Dermis blood vessel endothelial cell (primary cell): ENCODE measurements at places on chromosomes 4 and X.

DNA sequence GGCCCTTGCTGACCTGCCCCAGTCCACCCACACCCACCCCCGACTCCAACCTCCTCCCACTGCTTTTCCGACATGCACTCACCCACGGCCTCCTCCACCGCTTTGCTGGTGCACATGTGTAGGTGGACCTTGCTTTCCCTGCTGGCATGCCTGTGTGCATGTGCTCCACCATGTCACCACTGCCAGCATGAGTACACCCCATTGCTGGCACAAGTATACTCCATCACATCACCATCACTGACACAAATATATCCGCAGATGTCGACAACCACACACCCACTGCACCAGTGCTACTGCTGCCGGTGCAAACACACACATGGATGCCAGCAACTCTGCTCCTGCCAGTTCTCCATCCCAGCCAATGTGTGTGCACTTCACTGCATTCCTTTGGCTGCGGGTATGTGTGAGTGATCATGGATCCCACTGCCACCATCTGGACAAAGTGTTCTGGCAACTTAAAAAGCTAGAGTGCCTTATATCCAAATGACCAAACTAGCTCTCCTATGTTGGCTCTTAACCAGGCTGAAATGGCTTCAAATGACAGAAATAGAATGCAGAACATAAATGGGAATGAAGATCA is 1072.3 kb downstream of the RAPGEF2 start:
- DNase-seq, result no peak

- DNase-seq, result no peak
These were observed 460.1 kb downstream of the NAF1 start for GRCh38 chr4:162706632-162707031.

DNA sequence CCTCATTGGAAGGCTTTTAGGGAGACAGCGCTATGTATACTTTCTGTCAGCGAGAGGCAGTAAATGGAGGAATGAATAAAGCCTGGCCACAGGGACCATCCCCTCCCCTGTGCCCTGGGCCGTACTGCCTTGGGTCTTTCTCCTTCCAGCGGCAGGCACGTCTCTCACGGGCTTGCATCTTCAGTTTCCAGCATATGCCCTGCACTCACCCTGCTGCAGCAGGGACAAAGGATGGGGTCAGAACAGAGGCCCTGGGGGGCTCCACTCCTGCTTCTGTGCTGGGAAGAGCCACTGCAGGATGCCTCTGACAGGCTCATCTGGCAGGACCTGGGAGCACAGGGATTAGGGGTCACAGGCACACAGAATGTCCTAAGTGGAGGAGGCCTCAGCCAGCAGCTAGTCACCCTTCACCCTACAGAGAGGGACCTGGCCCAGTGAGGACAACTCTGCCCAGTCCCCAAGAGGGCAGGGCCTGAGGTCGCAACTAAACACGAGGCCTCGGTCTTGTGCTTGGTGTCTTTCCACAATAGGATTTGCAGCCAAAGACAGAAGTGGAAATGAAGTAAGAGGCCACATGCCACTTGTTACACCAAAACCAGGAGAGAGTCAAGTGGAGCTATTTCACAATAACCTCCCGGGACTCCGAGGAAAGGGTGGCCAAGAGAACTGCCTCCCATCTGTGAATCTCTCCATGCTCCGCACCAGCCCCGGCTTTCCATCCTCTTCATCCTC is 150.8 kb downstream of the AFAP1 start:
- no peak for DNase-seq

GRCh38 chr4:174423257-174423944 is 98.9 kb downstream of the HPGD start:
- peak; percentile 27 for DNase-seq

DNA sequence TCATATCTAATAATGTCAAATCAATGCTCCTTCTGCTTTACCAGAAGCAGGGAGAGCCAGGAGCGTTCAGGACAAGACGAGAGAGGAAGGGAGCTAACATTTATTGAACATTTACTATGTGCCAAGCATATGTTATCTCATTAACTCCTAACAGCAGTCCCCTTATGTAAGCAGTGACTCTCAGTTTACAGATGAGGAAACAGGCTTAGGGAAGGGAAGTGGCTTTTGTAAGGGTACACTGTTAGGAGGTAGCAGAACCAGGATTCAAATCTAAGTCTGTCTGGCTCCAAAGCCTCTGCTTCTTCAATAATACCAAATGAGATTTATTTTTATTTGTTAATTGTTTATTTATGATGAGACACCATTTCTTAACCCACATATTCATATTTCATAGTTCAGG is 2.6 kb upstream of the STARD8 start:
- DNase-seq, result no peak

DNA sequence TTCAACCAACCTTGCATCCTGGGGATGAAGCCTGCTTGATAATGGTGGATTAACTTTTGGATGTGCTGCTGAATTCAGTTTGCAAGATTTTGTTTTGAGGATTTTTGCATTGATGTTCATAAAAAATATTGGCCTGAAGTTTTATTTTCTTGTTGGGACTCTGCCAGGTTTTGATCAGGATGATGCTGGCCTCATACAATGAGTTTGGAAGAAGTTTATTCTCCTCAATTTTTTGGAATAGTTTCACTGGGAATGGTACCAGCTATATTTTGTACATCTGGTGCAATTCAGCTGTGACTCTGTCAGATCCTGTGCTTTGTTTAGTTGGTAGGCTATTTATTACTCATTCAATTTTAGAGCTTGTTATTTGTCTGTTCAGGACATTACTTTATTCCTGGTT is 340.3 kb upstream of the TRAM1L1 start:
- DNase-seq, result no peak

DNA sequence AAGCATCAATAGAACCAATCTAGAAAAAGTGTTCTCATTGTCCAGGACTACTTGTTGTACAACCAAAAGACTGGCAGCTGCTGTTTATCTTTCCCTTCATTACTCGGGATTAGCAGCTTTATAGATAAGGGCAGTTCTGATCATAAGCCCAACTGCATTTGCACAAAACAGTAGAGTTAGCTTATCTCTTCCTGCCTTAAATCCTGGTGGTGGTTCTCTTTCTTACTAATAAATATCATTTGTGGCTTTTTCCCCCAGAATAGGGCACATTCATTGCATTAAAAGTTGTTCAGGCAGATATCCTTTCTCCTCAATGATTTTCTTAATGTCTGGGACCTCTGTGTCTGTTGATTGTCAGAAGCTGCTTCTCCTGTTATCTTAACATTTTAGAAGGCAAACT is 20.2 kb upstream of the RRAGB start:
- no peak for DNase-seq

GRCh38 chr4:12987284-12987683 is 496.9 kb downstream of the RAB28 start:
- DNase-seq, result no peak

- no peak for DNase-seq
These were observed 77.2 kb downstream of the DDIT4L start for GRCh38 chr4:100113096-100113495.

GRCh38 chr4:87209182-87209581 is 11.2 kb downstream of the KLHL8 start:
- DNase-seq, result no peak

GRCh38 chrX:148620023-148620422 is 119.6 kb downstream of the AFF2 start:
- DNase-seq, result no peak

- DNase-seq, result no peak
These were observed 5.1 kb downstream of the IL3RA start for GRCh38 chrX:1341545-1342184.

DNA sequence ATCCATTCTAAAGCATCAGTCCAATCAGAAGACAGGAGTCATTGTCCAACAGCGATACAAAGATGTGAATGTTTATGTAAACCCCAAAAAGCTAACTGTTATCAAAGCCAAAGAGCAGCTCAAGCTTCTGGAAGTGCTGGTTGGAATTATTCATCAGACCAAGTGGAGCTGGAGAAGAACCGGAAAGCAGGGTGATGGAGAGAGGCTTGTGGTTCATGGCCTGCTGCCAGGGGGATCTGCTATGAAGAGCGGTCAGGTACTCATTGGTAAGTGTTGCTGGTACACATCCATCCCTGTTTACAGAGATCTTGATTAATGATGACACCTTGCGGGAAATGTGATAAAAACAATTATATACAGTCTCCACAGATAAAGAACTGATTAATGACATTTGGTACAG is 11.0 kb downstream of the INTU start:
- no peak for DNase-seq

DNA sequence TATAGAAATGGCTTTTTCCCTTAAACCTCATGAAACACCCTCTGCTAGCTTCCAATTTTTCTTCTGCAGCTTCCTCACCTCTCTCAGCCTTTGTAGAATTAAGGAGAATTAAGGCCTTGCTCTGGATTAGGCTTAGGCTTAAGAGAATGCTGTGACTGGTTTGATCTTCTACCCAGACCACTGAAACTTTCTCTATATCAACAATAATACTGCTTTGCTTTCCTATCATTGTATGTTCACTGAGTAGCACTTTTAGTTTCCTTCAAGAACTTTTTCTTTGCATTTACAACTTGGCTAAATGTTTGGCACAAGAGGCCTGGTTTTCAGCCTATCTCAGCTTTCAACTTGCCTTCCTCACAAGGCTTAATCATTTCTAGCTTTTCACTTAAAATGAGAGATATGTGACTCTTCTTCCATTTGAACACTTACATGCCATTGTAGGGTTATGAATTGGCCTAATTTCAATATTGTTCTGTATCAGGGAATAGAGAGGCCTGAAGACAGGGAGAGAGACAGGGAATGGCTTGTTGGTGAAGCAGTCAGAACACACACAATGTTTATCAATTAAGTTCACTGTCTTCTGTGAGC is 28.2 kb downstream of the TMEM154 start:
- DNase-seq, result no peak

DNA sequence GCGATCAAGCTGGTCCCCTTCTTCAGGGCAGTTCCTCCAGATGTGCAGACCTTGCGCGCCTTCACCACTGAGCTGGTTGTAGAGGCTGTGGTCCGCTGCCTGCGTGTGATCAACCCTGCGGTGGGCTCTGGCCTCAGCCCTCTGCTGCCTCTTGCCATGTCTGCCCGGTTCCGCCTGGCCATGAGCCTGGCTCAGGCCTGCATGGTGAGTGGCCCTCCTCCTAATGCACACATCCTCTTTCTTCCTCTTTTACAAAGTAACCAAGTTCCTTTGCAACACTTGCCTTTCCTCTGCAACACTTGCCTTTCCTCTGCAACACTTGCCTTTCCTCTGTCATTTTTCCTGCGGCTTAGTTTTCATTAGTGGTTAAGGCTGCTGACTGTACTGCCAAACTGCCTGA is 1.8 kb downstream of the CCDC22 start:
- DNase-seq, result no peak

DNA sequence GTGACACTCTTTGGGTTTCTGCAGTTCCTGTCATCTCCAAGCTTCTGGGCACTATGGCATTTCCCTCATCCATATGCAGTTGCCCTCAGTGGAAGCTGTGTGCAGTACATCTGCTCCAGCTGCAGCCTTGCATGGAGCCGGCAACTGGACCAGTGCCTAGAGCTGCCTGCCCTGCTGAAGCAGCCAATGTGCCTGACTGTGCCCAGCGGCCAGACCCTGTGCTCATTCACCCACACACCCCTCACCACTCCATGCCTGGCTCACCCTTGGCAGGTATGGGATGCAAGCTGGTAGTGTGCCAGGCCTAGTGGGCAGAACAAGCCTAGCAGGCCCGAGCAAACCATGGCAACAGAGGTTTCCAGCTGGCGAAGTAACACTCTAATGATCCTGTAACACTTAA is 370.8 kb downstream of the FSTL5 start:
- no peak for DNase-seq

- DNase-seq, result no peak
These were observed 21.3 kb upstream of the CDKN2AIP start for GRCh38 chr4:183422962-183423631.

DNA sequence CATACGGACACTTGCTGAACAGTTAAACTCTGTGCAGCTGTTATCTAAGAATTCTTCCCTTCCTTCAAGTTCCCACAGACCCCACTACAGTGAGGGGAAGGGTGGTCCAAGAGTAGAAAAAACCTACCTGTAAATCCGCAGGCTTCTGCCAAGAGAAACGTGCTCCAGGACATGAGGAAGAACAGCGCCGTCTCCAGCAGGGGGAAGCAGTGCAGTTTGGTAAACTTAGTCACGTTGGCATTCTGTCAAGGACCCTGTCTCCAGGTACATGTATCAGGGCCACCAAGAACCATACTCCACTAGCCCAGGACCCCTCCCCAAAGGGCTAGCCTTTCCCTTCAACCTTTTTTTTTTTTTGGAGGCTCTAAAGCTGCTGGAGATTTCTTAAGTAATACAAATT is 79.9 kb downstream of the CHST7 start:
- peak; percentile 70 for DNase-seq

DNA sequence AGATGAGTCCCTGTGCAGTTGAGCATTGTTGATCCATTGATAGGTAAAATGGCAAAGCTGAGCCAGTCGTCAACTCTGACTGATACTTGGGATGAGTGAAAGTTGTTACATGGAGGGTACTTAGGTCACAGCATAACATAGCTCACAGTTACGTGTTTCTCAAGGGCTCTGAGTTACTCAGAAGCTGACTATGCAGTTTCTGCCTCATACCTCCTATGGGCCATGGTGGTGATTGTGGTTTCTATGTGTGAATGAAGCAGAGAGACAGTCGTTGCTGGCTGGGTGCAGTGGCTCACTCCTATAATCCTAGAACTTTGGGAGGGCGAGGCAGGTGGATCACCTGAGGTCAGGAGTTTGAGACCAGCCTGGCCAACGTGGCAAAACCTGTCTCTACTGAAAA is 30.8 kb downstream of the FRMPD3 start:
- DNase-seq, result no peak

- DNase-seq, result no peak
These were observed 39.6 kb downstream of the GSTCD start for GRCh38 chr4:105748222-105748621.

DNA sequence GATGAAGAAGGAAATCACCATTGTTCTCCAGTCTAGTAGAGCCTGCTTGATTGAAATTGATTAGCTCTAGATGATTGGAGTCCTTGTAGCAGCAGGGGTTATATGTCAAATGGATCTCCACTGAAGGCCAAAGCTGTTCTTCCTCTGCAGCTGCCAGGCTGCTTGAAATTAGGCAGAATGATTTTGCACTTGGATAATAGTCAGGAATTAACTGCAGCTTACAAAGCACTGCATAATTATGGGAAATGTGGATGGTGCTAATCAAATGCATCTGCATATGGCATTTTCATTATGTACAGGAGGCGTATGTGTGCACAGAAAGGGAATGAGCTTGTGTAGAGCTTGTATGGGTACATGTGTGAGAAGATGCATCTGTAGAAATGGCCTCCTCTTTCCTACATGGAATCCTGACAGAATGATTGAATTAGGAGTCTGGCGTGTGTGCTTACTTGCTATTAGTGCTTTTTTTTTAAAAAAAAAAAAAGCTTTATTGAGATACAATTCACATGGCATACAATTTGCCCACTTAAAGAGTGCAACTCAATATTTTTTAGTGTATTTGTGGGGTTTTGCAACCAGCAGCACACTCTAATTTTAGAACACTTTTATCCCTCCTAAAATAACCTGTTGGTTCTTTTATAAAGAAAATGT is 65.9 kb downstream of the TMEM131L start:
- peak; percentile 31 for DNase-seq

GRCh38 chr4:122003335-122003734 is 51.5 kb upstream of the TRPC3 start:
- DNase-seq, result peak; percentile 38
